Naive B cell (primary cell): ENCODE measurements at places on chromosomes 12 and 14. TPM values are rescaled to one million over a fixed set of nuclear protein-coding genes. Genes with fewer than 3 reads are reported as not detected.

Gene ARG2
- polyA plus RNA-seq, result 1.3 TPM

Gene TAS2R43
- not detected for polyA plus RNA-seq

Gene GPR84
- not detected for polyA plus RNA-seq

Gene DACT1
- polyA plus RNA-seq, result 1.5 TPM

Gene CLSTN3
- polyA plus RNA-seq, result 1.8 TPM

Gene BATF
- polyA plus RNA-seq, result 6.3 TPM

Gene TAS2R14
- 1.3 TPM for polyA plus RNA-seq

Gene FGF6
- not detected for polyA plus RNA-seq

Gene TECPR2
- polyA plus RNA-seq, result 2.3 TPM

Gene DNAJC22
- polyA plus RNA-seq, result not detected

Gene CCDC196
- polyA plus RNA-seq, result not detected

Gene ACOT6
- not detected for polyA plus RNA-seq

Gene LRRC9
- not detected for polyA plus RNA-seq

Gene SLC6A13
- not detected for polyA plus RNA-seq

Gene SARNP
- polyA plus RNA-seq, result 105 TPM

Gene CNTN1
- polyA plus RNA-seq, result not detected

Gene NEUROD4
- polyA plus RNA-seq, result not detected

Gene NUAK1
- polyA plus RNA-seq, result not detected

Gene KLRB1
- polyA plus RNA-seq, result 0.83 TPM

Gene NEDD1
- polyA plus RNA-seq, result 29.3 TPM

Gene ARMH4
- polyA plus RNA-seq, result not detected

Gene GYS2
- polyA plus RNA-seq, result not detected

Gene PZP
- polyA plus RNA-seq, result not detected

Gene JPH4
- 0.17 TPM for polyA plus RNA-seq

Gene PRB2
- not detected for polyA plus RNA-seq

Gene TAS2R7
- polyA plus RNA-seq, result not detected

Gene HAL
- polyA plus RNA-seq, result not detected

Gene CD9
- polyA plus RNA-seq, result 49.1 TPM

Gene PMCH
- not detected for polyA plus RNA-seq

Gene GUCY2C
- polyA plus RNA-seq, result 0.16 TPM

Gene PTPRB
- polyA plus RNA-seq, result 0.04 TPM

Gene TCL1B
- polyA plus RNA-seq, result 30.7 TPM

Gene LTB4R2
- 1.2 TPM for polyA plus RNA-seq

Gene TMEM52B
- not detected for polyA plus RNA-seq

Gene RPL10L
- polyA plus RNA-seq, result not detected

Gene RILPL2
- polyA plus RNA-seq, result 5.3 TPM

Gene UTP20
- 5.4 TPM for polyA plus RNA-seq

Gene CIDEB
- 10.4 TPM for polyA plus RNA-seq

Gene COPS7A
- 31.3 TPM for polyA plus RNA-seq

Gene ACSM4
- polyA plus RNA-seq, result not detected

Gene TIMELESS
- polyA plus RNA-seq, result 26.4 TPM

Gene SMIM41
- not detected for polyA plus RNA-seq

Gene LPCAT3
- 30.7 TPM for polyA plus RNA-seq

Gene OR6C2
- polyA plus RNA-seq, result not detected

Gene RTL1
- polyA plus RNA-seq, result not detected

Gene GALC
- polyA plus RNA-seq, result 6.1 TPM

Gene POTEG
- polyA plus RNA-seq, result not detected

Gene FUT8
- polyA plus RNA-seq, result 17.3 TPM

Gene EPYC
- polyA plus RNA-seq, result not detected

Gene TNS2
- not detected for polyA plus RNA-seq

Gene NPFF
- polyA plus RNA-seq, result not detected

Gene C12orf54
- not detected for polyA plus RNA-seq

Gene RIMKLB
- 7.1 TPM for polyA plus RNA-seq

Gene RERG
- not detected for polyA plus RNA-seq

Gene COX14
- polyA plus RNA-seq, result 171 TPM

Gene DAO
- polyA plus RNA-seq, result not detected

Gene PYGL
- polyA plus RNA-seq, result 0.13 TPM
